ENCODE measurements at places on chromosomes 16 and 17.

- no peak for DNase-seq
Observed at GRCh38 chr17:61398721-61399130, 917 bp upstream of the TBX2 start.

DNA sequence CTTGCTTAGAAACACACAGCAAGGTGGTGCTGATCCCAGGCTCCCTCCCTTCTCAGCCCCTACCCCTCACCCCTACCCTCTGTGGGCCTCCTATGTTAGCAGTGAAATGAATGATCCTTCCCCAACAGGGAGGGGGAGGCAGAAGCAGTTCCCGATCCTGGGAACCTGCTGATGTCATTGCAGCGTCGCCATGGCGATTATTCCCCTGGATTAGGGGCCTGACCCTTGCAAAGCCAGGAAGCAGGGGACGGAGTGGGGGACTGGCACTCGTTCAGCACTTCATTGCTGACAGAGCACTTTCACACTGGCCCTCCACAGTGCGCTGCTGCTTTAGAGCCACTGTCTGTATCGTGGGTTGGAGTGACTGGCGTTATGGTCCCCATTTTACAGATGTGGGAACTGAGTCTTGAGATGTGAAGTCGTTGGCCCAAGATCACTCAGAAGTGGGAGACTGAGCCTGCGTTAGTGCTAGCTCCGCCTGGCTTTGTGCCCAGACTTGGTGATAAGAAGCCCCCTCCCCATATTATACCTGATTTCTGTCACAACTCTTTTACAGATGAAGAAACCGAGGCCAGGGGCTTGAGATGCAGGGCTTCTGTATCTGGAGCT lies 26.6 kb downstream of the LASP1 start:
- DNase-seq = no peak

DNA sequence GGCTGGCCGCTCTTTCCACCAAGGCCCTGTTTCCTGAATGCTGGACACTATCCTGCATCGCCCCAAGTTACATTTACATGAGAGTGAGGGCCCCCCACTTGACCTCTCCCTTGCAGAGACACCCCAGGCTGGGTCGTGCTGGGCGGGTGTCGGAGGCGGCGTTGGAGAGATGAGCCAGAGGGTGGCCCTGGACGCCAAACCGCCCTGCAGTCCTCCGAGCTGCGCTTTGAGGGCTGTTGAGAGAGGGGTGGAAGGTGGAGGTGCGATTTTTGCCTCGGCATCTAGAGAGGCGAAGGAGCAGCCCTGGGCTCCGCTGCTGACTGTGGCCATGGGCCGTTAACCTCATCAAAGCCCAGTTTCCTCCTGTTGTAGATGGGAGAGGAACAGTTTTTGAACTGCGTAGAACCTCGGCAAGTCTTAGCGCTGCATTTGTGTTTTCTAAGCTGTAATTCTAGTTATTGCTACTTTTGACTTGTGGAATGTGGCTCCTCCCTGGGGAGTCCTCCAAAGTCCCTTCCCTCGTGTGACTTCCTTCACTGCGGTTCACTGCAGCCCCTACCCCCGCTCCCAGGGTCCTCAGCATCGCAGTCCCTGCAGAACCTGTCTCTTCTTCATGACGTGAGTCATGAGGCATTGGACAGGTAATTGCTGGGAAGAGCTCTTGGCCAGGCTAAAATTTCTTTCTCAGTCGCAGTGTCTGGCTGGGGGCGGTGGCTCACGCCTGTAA lies 986 bp upstream of the ELOB start:
- no peak for DNase-seq

- no peak for DNase-seq
Observed at GRCh38 chr16:66389256-66390176, 23.0 kb downstream of the CDH5 start.

DNA sequence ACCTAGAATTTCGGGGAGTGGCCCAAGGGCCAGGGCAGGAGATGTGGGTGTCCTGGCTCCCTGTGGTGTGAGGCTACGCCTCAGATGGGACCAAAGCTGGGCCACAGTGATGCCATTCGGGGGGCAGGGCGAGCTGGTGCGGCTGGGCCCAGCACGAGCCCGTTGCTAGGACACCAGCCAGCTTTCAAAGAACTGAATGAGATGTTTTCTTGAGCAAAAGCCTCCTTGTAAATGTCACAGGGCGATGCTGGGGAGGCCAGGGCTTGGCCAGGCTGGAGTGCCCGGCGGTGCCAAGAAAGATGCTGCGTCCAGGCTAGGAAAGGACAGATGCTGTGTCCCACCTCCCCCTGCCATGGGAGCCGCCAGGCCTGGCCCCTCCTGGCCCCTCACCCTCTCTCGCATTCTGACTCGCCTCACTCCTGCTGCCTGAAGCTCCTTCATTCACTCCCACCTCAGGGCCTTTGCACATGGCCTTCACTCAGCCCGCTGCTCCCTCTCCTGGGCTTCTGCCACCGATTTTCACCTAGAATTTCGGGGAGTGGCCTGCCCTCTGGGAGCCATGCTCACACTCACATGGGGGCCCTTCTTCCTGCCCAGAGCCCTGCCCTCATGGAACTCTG lies 39.1 kb downstream of the CPNE2 start:
- no peak for DNase-seq

- DNase-seq = peak; percentile 32
Observed at GRCh38 chr17:16929757-16930520, 42.0 kb downstream of the TNFRSF13B start.

GRCh38 chr17:58577696-58578095 lies 63.3 kb upstream of the MTMR4 start:
- peak; percentile 24 for DNase-seq

DNA sequence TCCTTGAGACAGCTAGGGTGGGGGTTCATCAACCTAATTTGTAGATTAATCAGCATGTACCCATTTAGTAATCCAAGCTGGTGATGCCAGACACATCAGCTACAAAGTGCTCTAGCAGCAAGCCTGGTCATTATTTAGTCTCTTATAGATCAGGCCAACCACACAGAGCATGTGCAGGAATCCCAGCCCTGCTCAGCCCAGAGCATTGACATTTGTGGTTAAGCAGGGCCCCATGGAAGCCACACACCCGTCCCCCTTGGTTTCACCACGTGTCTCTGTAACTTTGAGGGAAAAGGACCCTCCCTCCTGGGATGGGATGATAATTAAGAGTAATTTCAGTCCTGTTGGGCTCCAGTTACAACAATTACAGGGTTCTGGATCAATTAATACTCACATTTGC lies 268.8 kb upstream of the RPL38 start:
- DNase-seq = no peak

DNA sequence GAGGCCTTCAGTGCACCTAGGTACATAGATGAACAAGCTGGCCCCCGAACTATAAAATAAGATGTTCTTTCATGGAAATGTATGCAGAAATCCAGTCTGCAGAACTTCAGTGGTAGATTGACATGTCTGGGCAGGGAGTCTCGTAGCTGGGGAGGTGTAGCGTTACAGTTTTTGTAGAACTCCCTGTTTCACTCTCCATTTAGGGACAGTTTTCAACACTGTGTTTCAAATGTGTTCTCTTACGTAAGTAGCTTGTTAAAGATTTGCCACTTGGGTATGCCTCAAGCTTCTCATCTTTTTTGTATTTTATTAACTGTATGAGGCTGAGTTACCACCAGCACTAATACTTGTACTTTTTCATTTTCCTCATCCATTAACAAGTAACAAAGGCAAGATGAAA lies 46.6 kb downstream of the PLD6 start:
- DNase-seq = peak; percentile 67

- DNase-seq = no peak
Observed at GRCh38 chr17:45925311-45925710, 31.0 kb downstream of the MAPT start.

DNA sequence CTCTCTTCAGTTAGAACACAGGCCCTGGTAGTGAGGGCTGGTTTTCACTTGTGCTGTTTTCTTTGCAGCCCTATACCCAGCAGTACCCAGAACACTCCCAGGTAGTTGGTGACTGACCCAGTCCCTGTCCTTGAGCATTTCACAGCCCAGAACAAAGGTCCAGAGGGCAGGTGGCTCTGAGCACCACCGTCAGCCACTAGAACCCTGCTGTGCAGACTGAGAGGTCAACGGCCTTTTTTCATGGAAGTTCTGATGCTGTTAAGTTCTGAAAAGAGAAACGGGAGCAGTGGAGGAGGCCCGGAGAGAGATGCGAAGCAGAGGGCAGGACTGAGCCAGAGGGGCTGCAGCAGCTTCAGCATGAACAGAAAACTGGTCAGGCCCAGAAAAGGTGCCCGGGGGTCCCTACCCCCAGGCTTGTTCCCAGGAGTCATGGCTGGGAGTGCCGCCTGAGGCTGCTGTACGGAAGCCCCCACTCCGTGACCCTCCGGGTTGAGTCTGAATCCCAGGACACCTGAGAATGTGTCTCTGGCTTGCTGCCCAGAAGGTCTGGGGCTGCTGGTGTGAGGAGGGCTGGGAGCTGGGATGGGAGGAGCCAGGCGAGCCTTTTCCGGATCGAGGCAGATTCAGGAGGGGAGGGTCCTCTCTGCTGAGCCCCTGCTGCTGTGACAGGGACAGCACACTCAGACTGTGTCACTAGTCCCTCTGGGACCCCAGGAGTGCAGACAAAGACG lies 8.7 kb downstream of the ZNF276 start:
- peak; percentile 29 for DNase-seq

- DNase-seq = no peak
Observed at GRCh38 chr17:46150216-46150963, 42.8 kb downstream of the KANSL1 start.

GRCh38 chr16:85602402-85603202 lies 10.5 kb upstream of the GSE1 start:
- peak; percentile 66 for DNase-seq

DNA sequence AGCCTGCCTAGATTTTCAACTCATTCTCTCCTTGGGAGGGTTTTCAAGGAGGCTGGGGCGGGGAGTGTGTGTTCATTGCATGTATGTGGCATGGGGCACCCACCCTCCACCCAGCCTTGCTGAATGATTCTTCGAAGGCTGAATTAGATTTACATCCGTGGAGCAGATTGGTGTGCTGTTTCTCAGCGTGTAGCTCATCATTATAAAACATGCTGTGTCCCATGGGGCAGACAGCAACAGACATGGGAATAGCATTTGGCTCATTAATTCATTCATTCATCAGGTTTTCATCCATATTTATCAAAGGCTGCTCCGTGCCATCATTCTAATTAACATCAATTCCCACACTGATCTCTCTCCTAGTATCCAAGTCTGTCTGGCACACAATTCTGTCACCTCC lies 10.6 kb upstream of the CD300A start:
- DNase-seq = peak; percentile 63

GRCh38 chr17:57915985-57916757 lies 39.0 kb downstream of the CUEDC1 start:
- DNase-seq = peak; percentile 48

GRCh38 chr17:3804503-3804931 lies 3.5 kb upstream of the ITGAE start:
- no peak for DNase-seq

DNA sequence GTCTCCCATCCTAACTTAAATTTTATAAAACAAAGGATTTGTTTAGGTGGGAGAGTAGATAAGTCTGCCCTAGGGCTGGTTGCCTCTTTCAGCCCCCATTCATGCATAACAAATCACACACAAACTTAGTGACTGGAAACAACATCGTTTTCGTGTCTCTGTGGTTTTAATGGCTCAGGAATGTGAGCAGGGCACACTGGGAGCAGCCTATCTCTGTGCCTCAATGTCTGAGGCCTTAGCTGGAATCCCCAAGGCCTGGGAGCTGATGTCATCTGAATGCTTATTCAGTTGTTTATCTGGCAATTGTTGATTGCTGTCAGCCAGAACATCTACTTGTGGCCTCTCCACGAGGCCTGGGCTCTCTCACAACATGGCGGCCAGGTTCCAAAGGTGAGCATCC lies 101.9 kb upstream of the HSBP1 start:
- no peak for DNase-seq

DNA sequence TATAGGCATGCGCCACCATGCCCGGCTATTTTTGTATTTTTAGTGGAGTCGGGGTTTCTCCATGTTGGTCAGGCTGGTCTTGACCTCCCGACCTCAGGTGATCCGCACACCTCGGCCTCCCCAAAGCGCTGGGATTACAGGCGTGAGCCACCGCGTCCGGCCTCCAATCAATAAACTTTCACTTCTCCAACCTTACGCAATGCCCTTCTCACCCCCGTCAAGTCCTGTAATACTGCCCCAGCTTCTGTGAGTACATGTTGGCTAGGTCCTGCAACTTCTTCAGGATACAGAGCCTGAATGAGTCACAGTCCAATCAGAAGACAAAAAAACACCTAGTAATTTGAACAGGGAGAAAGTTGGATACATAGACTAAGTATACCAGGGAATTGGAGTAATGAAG lies 47.1 kb upstream of the PHOSPHO1 start:
- no peak for DNase-seq

DNA sequence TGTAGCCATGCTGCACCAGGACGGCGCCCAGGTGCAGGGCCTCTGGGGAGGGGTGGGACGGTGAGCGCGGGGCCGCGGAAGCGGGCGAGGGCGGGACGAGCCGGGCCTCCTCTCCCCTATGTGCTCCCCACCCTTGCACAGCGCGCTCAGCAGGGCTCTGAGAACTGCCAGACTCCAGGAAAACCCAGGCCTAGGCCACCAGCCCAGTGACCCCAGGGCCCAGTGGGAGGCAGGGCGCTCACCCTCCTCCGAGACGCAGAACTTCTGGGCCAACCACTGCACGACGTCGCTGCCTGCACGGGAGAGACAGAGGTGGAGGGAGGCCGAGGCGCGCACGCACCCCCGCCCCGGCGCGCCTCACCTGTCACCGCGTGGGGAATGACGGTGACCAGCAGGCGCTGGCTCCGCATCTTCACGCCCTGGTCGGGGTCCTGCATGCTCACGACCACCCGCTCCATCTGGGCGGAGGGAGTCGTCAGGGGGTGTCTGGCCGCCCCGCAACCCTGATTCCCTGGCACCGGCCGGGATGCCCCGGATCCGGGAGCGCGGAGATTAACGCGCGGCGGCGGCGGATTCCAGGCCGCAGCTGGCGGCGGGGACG lies 603 bp downstream of the RGS11 start:
- DNase-seq = peak; percentile 32

DNA sequence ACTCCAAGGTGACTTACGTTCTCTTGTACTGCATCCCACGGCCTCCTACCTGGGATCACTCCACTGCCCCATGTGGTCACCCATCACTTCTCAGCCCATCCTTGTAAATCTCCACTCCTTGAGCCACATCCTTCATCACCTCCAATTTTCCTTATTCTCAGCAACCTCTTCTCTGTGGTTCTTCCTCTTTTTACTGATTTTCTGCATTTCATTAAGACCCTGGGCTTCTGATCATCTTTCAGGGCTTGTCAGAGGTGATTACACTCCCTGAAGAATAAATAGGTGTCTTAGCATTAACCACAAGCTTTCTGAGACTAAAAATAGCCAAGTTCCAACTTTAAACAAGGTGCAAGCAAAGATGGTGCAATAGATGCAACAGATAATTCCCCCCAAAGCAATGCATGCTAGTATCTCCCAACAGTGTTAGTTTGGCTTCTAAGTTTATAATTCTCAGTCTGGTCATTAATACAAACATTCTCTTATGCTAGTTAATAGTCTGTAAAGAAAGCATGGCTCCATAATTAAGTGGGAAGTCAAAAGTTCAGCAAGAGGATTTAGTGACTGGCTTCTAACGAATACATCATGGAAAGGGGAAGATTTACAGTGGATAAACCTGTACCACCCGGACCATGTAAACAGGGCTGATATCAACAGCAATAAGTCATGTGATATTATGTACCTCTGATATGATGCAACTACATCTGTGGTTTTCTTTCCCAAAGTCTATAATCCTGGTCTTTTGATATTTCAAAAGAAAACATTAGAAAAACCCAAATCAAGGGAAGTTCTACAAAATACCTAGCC lies 47.4 kb upstream of the FOXJ1 start:
- no peak for DNase-seq

GRCh38 chr16:4021070-4021779 lies 95.0 kb downstream of the ADCY9 start:
- DNase-seq = peak; percentile 24

GRCh38 chr16:31200821-31201568 lies 1.6 kb downstream of the PYCARD start:
- DNase-seq = no peak

GRCh38 chr16:89219365-89219764 lies 1.9 kb downstream of the ZNF778 start:
- no peak for DNase-seq

Data from NCI-H2171 treated with DMSO at 0.1 percent for 48 hours (cell line).